ENCODE measurements at places on chromosomes 6 and 20.

DNA sequence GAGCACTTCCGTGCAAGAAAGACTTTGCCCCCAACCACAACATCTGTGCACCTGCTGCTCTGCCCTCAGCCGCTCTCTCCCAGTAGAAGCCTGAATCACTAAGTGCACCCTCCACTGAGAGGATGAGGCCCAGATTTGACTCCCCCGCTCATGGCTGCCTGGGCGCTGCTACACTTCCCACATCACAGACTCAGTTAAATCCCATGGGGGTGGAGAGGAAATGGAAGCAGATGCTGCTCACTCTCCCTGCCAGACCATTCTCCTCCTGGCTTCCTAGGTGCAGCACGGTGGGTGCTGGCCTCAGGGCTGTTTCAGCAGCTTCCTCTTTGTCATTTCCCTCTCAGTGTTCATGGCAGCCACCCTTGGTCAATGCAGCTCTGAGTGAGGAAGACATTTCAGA lies 4.8 kb downstream of the CST5 start:
- no peak for DNase-seq

DNA sequence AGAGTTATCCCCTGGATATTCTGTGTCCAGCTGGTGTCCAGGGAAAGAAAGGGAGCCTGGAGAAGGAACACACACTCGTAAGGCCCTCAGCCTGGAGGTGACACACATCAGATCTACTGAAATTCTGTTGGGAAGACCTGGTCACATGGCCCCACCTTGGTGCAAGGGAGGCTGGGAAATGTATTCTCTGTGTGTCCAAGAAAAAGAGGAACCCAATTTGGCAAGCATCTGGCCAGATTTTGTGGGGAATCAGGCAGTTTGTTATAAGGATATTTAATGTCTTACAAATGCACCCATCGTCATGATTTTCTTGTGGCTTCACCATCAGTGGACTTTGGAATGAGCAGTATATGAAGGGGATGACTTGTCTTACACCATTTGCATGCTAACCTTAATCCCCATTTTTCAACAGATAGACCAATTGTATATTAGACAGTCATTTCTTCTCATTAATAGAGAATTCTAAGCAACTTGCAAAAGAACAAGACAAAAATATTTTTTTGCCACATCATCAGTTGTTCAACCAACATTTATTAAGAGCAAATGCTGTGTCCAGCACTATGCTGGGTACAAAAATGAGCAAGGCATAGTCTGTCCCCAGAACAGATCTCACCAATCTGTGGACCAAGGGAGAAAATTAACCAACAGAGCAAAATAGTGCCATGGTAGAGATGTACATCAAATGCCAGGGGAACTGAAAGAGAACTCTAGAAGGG lies 59.7 kb downstream of the ISM1 start:
- DNase-seq = no peak

DNA sequence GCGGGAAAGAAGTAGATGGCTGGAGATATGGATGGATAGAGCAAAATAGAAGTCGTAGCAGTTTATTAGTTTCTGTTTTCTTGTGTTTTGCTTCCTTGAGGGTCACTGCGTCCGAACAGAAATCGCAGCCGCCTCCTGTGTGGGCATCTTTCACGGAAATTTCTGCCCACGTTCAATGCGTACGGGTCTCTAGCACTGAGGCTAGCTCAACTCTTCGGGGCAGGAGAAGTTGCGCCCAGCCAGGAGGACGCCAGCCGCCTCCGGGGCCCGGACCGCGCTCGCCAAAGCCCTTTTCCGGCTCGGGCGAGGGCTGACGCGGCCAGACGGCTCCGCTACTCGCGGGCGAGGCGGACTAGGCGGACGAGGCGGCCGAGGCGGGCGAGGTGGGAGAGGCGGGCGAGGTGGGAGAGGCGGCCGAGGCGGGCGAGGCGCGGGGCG lies 814 bp downstream of the TFAP2B start:
- no peak for DNase-seq

GRCh38 chr6:109292420-109292819 lies 89.8 kb downstream of the CD164 start:
- DNase-seq = no peak

DNA sequence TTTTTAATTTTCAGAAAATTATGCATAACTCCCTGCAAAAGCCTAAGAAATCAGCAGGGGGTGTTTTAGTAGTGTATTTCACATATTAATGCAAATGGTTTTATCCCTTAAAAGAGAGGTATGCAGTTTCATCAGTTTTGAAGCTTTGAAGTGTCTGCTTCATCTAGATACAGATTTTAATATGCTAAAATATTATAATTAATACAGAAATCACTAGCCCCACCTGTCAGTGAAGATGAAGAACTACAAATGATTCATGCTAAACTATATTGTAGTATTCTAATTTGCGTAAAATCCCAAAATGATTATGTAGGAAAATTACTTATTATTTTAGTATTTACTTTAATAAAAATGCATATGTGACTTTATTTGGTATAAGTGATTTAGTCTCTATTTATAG lies 2.9 kb upstream of the TFB1M start:
- DNase-seq = no peak

- DNase-seq = no peak
Measured at GRCh38 chr6:62298745-62299392, 12.8 kb upstream of the KHDRBS2 start.

DNA sequence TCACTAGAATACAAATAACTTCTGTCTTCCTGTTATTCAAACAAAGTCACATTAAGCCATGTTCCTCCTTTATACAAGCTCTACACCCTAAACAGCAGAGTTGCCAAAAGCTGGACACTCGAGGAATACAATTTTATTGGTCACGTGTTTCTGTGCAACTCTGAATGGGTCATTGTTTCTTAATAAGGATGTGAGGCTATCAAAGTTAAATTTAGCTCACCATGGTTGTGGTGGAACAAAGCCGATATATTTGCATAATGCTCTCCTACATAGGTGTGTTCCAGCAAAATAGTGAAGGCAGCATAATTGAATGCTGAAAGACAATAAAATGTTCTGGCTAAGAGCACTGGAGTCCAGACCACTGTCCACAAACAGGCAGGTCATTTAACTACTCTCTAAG lies 36.9 kb upstream of the CD2AP start:
- no peak for DNase-seq

DNA sequence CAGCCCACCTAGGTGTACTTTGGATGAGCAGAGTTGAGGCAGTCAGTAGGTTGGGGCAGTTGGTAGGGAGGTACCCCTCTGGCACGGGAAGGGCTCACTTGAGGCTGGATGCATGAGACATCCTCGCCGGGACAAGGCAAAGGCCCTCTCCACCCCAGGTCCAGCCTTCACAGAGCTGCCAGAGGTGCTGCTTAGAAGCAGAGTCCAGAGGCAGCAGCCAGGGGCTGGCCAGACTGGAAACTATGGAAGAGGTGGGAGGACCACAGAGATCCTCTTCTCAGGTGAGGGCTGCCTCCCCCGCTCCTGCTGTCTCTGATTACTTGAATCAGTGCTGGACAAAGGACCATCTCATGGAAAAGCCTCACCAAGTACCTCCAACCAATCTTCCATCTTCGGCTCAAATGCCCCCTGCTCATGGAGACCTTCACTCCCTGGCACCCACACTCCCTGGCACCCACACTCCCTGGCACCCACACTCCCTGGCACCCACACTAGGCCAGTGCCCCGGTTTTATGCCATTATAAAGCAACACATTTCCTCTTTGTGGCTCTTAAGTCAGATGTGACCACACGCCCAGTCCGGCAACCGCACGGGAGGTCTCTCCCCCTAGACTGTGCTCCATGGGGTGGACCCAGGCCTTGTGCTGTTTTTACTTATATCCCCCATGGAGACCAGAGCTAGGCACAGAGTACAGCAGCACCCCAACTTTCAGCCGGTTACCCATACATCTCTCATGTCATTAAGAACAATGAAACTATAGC lies 100.1 kb downstream of the YTHDF1 start:
- no peak for DNase-seq

DNA sequence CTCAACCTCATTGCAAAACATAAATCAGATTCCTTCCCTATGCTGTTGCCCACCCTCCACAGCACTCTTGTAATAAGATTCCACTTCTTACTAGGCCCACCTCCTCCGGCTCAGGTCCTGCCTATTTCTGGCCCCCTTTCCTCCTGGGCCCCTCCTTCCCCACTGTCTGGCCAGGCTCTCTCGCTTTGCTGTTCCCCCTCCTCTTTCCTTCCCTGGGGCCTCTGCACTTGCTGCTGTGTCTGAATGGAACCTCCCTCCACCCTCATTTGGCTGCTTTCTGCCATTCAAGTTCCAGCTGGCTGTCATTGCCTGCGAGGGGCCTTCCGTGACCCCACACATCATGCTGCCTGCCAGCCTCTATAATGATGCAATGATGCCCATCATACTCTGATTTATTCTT lies 38.9 kb downstream of the ARHGAP40 start:
- DNase-seq = no peak

GRCh38 chr6:19998541-19998940 lies 161.4 kb downstream of the ID4 start:
- no peak for DNase-seq

DNA sequence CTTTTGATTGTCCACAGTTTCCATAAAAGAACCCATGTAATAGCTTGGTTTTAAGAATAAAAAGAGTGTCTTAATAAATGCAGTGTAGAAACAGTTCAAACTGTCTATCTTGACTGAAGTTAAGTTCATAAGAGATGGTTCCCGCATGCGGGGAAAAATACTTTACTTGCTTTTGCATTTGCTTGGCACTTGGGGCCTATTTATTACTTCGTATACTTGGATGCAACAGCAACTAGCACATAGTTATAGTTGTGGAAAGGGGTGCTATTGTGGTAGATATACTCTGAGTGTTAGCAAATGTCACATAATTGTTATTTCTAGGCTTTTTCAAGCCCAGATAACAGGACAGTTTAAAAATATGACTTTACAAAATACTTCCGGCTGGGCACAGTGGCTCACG lies 97.7 kb upstream of the HMGCLL1 start:
- no peak for DNase-seq

GRCh38 chr6:143060806-143061596 lies at the start of gene AIG1:
TSS of gene AIG1 (plus strand) at chr6:143060889. CDS start at chr6:143060926, 37 bp downstream.
- DNase-seq = peak; percentile 49

DNA sequence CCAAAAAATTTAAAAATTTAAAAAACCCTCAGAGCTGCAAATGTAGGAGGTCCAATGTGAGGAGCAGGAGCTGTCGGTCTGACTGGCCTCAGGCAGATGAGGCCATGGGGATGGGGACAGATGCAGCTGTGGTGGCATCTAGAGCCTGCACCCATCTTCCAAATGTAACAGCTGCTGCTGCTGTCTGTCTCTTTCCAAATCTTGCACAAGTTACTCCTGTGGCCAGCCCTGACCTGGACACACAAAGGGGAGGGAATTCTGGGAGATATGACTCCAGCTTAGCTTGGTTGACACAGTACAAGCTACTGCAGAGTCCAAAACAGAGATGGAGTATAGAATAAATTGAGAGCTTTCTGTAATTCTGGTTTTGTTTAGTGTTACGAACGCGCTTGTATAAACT lies 115.2 kb downstream of the PRND start:
- no peak for DNase-seq

DNA sequence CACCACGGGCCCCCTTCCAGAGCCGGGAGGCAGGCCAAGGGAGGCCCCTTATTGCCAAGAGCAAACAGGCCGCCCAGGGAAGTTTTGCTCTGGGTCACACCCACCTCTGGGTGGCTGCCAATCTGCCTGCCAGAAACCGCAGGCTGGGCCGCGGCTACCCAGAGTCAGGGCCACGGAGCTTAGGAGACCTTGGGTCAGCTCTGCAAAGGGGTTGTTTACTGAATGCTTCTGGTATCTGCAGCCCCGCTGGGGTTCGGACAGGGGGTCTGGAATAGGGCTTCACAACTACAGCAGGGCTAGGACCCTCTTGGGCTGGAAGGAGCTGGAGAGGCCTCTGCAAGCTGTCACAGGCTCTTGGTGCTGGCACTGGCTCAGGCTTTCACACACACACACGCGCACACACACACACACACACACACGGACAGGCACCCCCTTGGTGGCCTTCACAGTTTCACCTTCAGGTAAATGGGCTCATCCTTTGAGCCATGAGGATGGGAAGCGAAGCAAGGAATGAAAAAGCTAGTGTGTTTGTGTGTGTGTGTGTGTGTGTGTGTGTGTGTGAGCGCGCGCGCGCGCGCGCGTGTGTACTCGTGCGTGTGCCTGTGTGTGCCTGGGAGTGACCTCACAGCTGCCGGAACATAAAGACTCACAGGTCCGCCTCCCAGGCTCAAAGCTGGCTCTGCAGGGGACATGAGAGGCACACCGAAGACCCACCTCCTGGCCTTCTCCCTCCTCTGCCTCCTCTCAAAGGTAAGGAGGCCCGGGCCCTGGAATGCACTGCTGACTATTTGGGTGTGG lies at the start of gene CCN5:
Gene CCN5, plus strand, starts transcription at position 669 of the 798 bp plus-strand sequence. Its CDS starts 22 bp downstream, at position 691.
- no peak for DNase-seq

- peak; percentile 45 for DNase-seq
Measured at GRCh38 chr20:51318058-51318949, 224.2 kb downstream of the NFATC2 start.

DNA sequence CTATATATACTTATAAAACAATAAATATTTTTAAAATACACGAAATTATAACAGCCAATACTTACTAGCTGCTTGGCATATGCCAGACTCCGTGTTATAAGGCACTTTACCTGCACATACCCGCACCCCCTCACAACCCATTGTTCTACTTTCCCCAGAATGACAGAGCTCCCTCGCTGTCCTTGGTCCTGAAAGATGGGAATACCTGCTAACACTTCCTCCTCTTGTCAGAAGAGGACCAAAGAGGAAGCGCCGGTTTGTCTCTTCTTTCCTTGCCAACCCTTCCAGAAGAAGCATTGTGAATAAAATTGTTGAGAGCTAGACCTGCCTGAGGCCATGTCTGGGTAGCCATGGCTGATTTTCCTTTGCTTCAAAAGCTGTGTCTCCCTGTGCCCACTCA lies 149.3 kb downstream of the PTPRT start:
- DNase-seq = no peak

GRCh38 chr6:107866606-107867301 lies 42.6 kb upstream of the SCML4 start:
- DNase-seq = peak; percentile 39

DNA sequence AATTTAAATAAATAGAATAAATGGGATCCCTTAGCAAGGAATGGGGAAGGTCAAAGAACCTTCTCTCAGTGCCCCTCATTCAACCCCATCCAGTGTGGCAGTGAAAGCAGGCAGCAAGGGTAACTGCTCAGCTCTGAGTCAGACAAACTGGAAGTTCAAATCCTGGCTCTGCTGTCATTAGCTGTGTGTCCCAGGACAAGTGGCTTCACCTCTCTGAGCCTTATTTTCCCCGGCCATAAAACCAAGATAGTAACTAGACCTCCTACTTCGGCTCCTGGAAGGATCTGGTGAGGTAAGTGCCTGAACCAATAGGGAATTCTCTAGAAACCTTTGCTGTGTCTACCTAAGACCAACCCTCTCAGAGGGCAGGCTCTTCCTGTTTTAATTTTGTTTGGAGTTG lies 4.1 kb downstream of the GHRH start:
- no peak for DNase-seq

- no peak for DNase-seq
Measured at GRCh38 chr6:147372806-147373205, 135.7 kb upstream of the SAMD5 start.

GRCh38 chr20:40583636-40584035 lies 105.4 kb downstream of the MAFB start:
- DNase-seq = no peak

DNA sequence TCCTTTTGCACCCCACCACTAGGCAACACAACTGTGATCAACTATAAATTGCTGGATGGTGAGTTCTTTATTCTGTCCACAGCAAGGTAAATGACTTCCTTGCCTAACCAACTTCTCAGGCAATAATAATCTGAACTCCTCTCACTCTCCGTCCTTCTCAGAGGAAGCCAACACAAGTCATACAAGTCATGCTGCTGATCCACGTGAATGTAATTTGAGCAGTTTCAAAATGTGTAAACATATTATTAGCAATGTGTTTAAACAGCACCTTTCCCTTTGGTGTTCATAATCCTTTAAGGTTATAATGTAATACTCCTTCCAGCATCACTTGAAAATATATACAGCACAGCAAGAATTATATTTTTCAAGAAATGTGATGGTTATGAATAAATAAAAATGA lies 127.9 kb downstream of the QRSL1 start:
- DNase-seq = no peak
